Suppressor macrophage treated with lipopolysaccharide for 4 hours (primary cell): ENCODE measurements at places on chromosomes 12 and 14.

- DNase-seq: no peak
These were observed 1.1 kb upstream of the RHOF start for GRCh38 chr12:121794534-121795033.

GRCh38 chr14:28382444-28383190, 384.0 kb upstream of the FOXG1 start:
- no peak for DNase-seq

- no peak for DNase-seq
These were observed 43.6 kb downstream of the LGMN start for GRCh38 chr14:92704821-92705220.

DNA sequence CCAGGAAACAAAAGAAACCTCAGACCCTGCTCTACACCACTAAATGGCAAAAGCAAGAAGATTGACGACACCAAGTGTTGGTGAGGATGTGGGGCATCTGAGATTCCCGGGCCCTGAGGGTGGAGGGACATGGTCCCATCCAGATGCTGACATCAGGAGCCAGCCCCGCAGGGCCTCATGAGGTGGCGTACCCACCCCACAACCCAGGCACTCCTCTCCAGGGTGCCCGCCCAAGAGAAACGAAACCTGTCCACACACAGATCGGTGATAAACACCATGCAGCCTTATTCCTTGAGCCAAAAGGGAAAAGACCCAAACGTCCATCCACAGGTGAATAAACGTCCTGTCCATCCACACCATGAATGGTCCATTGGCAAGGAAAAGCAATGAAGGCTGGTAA, 54.8 kb upstream of the C14orf180 start:
- DNase-seq: no peak

GRCh38 chr12:103698752-103699560, 111.9 kb downstream of the STAB2 start:
- DNase-seq: peak; percentile 81

GRCh38 chr14:72850360-72850759, 43.5 kb downstream of the DPF3 start:
- no peak for DNase-seq
